Activated CD8-positive, alpha-beta memory T cell treated with anti-CD3 and anti-CD28 coated beads, Interleukin-2, amount 10 ng/mL, durations not matched to agents 7 days and 5 days (primary cell): ENCODE measurements at places on chromosomes 7 and 10.
A peak's percentile ranks its signal among the peaks of the same experiment; 100 is the strongest.

- no peak for DNase-seq
Measured at GRCh38 chr10:74558403-74558802, 268.0 kb upstream of the KAT6B start.

DNA sequence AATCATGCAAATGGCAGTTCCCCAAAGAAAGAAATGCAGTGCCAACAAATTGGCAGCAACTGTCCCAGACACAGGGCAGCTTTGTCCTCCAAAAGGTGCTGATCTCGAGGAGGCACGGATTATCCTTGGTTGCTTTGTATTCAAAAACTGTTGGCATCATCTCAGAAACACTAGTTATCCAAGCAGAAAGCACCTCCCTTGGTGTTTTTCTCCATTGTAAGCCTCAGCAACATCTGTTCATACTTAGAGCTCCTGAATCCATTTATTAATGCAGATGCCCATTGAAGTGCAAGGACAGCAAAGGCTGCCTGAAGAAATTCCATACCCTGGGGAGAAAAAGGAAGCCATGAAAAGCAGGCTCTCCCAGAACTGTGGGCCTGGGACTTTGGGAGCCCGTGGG, 1.1 kb upstream of the NPS start:
- no peak for DNase-seq

- DNase-seq = no peak
Measured at GRCh38 chr10:14102056-14102455, 228.7 kb downstream of the FRMD4A start.

DNA sequence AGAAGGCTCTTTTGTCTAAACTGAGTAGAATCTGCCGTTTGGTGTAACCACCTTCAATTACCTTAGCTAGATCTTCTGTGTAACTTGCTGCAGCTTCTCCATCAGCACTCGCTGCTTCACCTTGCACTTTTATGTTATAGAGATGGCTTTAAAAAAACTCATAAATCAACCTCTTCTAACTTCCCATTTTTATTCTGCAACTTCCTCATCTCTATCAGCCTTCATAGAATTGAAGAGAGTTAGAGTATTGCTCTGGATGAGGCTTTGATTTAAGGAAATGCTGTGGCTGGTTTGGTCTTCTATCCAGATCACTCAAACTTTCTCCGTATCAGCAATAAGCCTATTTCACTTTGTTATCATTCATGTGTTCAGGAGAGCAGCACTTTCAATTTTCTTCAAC, 1131.9 kb upstream of the CELF2 start:
- DNase-seq = no peak

GRCh38 chr7:128427289-128427891, 17.6 kb upstream of the IMPDH1 start:
- no peak for DNase-seq

DNA sequence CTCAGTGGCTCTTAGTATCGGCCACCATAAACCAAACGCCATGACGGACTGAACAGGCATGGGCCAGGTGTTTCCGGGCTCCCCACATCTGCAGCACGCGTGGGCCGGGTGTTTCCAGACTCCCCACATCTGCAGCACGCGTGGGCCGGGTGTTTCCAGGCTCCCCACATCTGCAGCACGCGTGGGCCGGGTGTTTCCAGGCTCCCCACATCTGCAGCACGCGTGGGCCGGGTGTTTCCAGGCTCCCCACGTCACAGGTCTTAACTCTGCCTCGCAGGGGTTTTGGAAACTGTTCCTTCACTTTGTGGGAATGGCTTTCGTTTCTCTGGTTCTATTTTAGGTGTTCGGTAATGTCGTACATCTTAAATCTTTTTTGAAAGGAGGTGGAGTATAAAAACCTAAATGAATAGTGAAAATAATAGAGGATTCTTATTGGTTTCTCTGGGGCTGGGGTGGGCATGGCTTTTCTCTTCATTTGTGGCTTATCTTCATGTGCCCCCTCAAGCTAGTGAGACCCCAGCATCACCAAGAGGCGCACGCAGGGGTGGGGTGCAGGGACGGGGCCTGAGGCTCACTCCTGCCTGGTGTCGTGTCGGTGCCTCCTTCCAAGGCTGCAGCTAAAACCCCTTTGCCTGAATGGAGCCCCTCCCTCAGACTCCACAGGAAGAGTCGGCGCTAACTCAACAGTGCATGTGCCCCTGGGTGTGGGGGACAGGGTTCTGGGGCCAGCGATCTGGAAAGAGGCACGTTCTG, 126.3 kb downstream of the WDR37 start:
- DNase-seq = no peak

DNA sequence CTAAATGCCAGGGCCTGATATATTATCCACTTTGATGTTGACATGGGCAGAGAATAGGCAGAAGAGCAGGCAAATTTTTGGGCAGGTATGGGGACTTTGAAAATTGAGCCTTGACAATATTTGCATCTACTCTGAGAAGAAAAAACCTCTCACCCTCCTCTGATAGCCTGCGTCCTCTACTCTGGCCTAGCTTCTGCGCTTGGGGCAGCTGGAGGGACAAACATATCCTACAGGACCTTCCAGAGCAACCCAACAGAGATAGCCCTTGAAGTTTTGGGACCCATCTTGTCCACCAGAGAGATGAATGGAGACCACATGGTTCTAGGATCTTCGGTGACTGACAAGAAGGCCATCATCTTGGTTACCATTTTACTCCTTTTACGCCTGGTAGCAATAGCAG, at the start of gene TAS2R60:
Gene TAS2R60, plus strand, starts transcription at position 301 of the 400 bp plus-strand sequence. Its CDS starts 0 bp downstream, at position 301.
- no peak for DNase-seq

GRCh38 chr10:76401006-76401405, 969.6 kb downstream of the LRMDA start:
- DNase-seq = no peak

DNA sequence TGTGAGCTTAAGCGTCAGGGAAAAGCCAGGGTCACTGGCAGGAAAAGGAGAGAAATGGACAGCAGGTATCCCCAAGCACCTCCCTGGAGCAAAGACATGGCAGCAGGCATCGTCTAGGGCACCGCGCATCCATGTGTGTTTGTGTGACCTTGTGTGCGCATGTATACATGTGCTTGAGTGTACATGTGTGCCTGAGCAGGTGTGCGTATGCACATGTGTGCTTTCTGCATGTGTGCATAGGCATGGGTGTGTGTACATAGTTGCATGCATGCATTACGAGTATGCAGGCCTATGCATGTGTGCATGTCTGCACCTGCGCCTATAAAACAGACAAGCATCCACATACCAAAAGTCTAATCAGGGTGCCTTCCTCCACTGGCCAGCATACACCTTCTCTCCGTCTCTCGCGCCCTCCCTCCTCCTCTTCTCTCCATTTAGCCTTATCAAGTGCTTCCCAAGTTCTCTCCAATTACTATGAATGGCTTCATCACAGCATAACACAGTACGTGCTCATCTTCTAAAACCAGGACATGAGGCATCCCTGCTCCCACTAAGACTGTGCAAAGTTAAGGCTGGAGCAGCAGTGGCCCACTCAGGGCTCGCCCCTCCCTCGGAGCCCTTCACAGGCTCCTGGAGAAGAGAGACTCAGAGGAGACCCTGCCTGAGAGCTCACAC, 30.6 kb downstream of the RASGEF1A start:
- peak; percentile 37 for DNase-seq

DNA sequence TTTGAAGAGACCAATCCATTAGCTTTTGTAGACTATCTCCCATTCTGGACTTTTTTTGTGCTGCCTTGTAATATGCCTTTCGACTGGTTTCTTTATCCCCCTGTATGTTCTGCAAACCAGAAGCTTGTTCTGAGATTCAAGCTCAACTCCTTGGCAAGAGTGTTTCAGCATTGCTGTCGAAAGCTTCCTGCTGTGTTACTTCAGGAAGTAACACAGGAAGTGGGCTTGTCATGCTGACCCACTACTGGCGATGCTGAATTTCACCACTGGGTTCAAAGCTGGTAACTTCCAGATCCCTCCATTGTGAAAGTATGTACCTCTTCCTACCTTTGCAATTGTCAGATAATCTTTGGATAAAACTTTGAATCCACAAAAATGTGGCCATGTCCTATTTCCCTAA, 57.9 kb upstream of the INSYN2A start:
- DNase-seq = no peak

- DNase-seq = no peak
Measured at GRCh38 chr10:124285587-124286527, 132.9 kb downstream of the OAT start.

- no peak for DNase-seq
Measured at GRCh38 chr7:28547115-28547514, 134.8 kb downstream of the CREB5 start.

DNA sequence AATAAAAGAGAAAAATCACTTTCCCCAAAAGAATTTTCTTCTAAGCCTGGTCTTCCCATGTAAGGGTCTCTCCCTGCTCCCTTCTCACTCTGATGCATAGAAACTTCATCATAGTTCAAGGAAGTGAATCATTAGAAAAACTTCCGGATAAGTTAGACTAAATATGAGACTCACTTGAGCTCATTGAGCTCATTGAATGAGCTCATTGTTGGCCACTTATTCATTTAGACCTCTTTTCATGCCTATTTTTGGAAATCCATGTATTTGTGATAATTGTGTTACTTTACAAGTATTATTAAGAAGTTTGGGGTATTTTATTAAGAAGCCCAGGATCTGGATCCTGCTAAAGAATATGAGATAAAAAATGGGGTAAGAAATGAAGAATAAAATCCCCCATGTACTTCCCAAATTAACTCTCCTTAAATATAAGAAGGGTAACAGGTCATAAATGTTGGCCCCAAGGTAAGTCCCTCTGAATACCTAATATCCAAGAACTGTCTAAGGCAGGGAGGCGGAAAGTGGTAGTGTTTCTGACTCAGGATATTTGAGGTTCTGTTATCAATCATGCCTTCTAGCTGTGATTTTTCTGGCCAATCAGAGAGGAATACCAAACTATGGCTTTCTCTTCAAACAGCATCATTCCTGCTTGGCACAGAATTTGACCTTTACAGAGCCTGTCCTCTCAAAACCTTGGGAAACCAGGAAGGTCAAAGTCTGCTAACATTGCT, 236.5 kb upstream of the PTN start:
- no peak for DNase-seq

DNA sequence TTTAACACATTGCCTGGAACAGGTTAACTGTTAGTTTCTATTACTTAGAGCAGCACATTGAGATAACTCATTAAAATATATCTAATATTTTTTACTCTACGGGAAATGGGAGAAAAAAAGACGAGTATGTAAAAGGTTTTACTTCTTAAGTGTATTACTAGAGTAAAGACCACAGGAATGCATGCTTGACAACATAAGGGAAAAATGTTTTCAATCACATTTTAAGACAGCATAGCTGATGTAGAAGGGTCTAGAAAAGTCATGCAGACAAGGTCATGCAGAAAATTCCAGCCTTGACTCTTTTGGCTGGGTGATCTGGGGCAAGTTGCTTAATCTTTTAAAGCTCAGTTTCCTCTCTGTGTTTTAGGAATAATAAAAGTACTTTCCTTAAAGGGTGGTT, 806.2 kb downstream of the CNTNAP2 start:
- DNase-seq = no peak

GRCh38 chr7:101200862-101201599, at the start of gene MOGAT3:
MOGAT3 (minus strand) TSS chr7:101201036; CDS start chr7:101200854, 182 bp downstream.
- no peak for DNase-seq

GRCh38 chr7:1850111-1850975, 180.3 kb downstream of the ELFN1 start:
- no peak for DNase-seq

- no peak for DNase-seq
Measured at GRCh38 chr7:150936018-150936417, 42.1 kb downstream of the KCNH2 start.

- DNase-seq = no peak
Measured at GRCh38 chr10:124944982-124945381, 3.1 kb downstream of the ZRANB1 start.

- no peak for DNase-seq
Measured at GRCh38 chr10:3310016-3310784, 137.6 kb upstream of the PITRM1 start.

DNA sequence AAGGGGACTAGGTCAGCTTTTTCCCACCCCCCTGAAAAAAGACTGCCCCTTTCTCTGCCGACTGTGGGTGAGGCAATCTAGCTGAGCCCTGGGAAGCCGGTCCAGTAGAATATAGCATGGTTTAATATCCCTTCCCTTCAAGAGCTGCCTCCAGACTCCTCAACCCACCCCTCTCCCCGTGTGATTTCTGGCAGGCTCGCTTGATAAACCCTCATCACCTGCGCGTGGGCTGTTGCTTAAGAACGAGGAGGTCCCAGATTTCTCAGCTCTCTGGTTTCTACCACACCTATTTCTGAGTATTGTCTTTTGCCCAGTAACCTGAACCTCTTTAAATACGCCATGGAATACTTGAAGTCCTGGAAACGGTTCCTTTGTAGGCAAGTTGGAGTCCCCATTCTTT, 2.0 kb upstream of the LRRC4 start:
- DNase-seq = no peak

DNA sequence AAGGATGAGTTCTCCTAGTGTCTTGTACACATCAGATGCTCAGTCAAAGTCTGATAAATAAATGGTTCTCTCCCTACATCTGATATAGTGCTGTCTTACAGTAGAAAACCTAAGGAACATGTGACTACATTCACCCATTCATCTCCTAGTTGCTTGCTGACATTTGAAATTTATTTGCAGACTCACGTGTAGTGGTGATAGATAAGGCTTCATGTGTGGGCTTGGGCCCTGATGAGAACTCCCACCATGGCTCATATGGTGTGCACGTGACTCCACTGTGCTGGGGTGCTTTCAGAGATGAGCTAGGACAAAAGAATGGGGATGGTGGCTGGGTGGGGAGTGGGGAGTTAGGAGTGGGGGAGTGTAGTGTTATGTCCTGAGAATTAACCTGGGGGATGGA, 287.3 kb downstream of the RPS24 start:
- no peak for DNase-seq
